ENCODE measurements at places on chromosomes 13 and 19.

- DNase-seq = no peak
Observed at GRCh38 chr19:42220751-42221097, 612 bp downstream of the ZNF526 start.

GRCh38 chr13:30871588-30872275 is 34.3 kb upstream of the MEDAG start:
- no peak for DNase-seq

DNA sequence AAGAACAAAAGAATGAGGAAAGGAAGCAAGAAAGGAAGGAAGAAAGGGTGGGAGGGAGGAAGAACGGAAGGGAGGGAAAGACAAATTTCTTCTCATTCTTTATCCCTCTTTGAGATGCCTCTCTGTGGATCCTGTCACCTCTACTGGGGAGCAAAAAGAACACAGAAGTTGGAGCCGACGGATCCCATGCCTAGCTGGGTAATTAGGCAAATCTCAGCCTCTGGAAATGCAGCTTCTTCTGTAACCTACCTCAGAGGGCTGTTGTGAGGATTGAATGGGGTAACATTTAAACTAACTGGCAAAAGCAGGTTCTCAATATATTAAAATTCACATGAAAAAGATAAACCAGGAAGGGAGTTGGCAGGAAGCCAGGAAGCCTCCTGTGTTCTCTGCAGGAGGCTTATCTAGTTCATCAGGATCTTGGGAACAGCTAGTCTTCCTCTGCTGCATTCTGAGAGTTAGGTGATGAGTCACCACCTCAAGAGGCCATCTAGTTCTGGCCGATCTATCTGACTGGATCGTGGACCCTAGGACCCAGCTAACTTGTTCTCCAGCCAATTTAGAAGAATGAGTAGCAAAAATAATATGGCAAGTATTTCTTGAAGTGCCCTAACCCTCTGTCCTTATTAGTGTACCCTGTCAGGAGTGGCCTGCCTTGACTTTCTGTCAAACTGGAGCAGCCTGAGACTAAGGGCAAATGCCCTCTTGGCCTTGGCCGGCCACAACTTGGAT is 15.2 kb upstream of the CPB2 start:
- peak; percentile 64 for DNase-seq

- no peak for DNase-seq
Observed at GRCh38 chr19:8214802-8215201, 5.6 kb downstream of the CERS4 start.

GRCh38 chr13:113299951-113300350 is 2.9 kb downstream of the LAMP1 start:
- DNase-seq = no peak

DNA sequence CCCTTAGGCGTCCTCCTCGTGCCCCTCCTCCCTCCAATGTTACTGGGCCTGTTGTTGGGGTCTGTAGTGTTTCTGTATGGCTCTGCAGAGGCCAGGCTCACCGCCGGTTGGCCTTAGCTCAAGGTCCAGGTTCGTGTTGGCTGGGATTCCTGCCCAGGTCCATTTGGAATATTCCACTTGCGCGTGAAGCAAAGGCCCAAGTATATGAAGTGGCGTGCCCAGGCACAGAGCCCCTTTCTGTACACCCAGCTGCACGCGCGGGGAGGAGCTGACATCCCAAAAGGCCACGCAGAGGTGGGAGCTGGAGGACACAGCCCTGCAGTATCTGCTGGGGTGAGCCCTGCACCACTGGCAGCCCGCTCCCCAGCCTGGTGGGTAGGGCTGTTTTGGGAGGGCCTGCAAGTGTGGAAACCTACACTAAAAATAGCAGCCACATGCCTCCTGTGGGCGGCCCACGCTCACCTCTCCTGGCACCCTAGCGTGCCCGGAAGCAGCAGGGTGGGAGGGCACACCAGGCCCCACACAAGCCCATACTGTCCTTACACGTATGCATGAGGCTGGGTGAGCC is 30.2 kb downstream of the CRTC1 start:
- DNase-seq = no peak

DNA sequence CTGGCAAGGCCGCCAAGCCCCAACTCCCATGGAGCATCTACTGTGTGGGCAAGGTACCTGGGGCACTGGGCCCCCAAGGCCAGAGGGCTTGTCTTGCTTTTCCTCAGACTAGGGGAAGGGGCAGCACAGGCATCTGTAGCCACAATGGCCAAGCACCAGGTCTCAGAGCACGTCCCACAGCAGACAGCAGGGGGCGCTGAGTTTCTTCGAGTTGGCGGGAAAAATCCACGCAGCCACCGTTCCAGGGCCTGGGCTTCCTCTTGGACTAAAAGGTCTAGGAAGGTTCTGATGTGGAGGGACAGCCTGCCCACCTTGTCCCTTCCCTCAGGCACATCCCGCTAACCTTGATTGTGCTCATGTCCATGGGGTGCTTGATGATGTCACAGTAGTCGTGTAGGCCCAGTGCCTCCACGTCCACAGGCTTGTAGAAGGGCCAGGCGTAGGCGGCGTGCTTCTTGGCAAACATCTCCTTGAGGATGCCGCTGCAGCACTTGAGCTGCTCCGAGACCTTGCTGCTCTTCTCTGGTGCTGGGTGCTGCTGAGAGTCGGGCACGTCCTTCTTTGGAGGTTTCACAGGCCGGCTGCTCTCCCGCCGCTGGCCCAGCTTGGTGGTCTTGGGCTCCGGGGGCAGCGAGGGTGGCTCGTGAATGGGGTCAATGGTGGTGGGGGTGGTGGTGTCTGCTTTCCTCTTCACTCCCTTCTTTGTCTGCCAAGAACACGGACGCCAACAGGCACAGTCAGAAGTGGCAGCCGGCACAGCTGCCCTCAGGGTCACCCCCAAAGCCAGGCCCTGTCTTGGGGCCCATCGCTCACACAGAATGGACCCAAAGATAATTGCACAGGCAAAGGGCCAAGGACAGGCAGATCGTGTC is 32.0 kb upstream of the EPHX3 start:
- no peak for DNase-seq

- no peak for DNase-seq
Observed at GRCh38 chr19:56692206-56692895, 20.8 kb upstream of the ZNF835 start.

DNA sequence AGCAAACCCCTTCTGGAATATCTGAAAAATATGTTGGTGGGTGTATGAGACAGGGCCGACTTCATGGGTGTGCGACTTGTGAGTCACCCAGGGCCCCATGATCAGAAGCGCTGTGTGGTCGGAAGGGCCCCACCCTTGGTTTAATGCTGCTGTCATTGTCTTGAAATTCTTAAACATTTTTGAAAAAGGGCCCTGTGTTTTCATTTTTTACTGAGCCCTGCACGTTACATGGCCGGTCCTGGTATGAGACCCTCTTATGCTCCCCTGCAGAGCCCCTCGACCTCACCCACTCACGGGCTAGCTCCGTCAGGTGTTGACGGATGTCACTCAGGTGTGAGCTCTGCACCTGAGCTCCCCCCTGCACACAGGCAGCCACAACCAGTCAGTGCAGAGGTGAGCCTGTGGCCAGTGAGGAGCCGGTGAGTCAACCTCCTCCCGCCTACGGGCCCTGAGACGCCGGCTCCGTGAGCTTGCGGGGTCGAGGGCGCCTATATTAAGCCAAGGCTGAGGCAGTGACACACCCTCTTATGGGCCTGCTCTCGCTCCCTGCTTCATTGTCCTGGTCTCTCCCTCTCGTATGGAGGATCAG is 27.7 kb downstream of the GADD45B start:
- DNase-seq = peak; percentile 58

DNA sequence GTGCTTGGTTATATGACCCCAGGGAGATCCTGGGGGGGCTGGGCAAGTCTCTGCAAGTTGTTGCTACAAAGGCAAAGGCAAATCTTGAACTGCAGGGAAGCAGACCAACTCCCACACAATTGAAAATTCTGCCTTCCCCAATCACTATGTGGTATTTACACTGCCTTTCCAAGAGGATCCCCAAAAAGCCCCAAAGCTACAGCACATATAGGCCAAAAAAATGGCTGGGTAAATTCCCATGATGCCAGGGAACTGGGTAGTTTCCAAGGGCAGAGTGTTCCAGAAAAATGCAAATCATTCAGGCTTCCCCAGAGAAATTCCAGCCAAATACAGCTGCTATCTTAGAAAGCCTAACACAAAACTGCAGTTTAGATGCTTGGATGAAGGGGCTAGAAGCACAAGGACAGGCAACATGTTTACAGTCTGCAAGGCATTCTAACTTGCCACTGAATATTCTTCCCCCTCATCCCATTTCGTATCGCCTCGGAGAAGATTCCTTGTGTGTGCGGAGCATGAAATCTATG is 6.2 kb downstream of the FOXO1 start:
- DNase-seq = no peak

DNA sequence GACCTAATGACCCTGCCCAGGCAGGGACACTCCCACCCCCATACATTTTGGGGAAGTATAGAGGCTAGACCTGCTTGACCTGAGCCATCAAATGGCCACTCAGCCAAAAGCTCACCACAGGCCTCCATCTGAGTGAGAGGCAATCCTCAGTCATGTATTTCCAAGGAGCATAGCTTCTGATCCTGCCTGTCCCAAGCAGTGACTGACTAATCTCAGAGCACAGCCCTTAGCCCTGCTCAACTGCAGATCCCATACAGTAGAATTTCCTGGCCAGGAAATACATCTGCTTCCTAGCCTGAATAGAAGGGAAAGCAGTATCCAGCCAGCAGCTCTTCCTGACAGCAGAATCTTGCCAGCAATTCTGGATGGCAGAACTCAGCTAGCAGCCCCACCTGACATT is 880.6 kb upstream of the GPC6 start:
- no peak for DNase-seq

- no peak for DNase-seq
Observed at GRCh38 chr19:31149441-31149941, 199.7 kb downstream of the TSHZ3 start.

DNA sequence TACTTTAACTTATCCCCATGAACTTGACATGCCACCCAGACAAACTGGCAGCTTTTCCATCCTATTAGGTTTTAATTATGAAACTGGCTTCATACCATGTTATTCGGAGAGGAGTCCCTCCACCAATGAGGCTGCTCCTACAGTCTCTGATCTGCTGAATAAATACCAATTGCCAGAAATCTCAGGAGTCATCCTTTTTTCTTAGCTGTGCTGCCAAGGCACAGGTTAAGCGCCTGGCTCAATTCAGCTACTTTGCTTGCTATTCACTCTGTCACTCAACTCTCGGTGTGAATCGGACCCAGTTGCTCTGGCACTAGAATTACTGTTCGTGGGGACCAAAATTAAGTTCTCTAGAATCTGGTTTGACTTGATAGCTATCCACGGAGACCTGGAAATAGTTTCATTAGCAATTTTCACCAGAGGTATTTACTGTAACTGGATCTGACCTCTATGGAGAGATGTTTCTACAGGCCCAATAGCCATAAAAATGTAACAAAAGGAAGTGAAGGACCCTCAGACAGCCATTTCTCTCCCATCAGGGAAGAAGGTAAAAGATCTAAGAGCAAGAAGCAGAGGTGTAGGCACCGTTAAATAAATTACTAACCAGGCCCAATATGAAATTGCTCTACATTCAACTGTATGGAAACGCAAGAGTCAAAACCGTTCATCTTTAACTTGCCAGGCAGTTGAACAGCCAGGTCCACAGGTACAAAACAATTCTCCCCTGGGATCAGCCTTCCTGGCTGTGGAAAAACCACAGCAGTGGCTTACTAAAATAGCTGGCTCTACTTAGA is 5.4 kb downstream of the ZC3H4 start:
- DNase-seq = no peak

- no peak for DNase-seq
Observed at GRCh38 chr19:5803441-5803751, 1.5 kb upstream of the NRTN start.

DNA sequence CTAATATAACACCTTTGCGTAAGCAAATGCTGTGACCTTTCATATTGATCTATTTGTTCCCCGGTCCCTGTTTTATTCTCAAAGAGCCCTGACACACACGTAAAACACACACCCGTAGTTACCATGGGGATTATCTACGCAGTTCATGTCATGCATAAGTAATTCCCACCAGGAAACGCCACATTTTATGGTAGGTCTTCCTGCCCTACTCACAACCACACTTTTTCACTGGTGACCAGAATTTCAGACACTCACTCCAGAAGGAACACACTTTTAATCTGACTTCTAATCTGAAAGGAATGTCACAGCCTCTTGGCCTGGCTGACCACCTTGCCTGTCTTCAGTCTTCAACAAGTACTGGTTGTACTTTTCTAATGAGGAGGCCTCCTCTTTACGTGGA is 46.8 kb downstream of the SLC7A1 start:
- no peak for DNase-seq

DNA sequence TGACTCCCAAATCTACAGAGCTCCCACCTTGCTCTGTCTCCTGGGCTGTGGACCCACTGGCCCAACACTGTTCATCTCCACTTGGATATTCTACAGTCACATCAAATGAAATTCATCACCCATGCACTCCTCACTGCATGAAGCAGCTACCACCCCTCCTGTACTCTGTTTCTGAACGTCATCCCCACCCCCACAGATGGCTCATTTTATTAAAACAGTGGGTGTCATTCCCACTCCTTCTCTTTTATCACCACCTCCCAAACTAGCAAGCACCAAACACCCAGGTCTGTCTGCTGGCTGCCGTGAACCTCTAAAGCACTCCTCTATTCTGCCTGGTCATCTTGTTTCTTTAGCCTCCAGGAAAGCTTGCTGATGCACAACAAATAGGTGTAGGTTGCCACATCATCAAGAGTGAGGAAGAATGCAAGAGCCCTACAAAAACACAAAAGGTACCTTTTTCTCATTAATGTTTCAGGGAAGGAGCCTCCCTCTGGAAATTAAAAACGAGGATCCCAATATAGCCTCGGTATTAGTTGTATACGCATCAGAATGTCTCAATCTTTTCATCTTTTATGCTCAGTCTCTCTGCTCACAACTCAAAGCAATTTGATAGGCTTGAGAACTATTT is 91.8 kb downstream of the MIPEP start:
- no peak for DNase-seq

DNA sequence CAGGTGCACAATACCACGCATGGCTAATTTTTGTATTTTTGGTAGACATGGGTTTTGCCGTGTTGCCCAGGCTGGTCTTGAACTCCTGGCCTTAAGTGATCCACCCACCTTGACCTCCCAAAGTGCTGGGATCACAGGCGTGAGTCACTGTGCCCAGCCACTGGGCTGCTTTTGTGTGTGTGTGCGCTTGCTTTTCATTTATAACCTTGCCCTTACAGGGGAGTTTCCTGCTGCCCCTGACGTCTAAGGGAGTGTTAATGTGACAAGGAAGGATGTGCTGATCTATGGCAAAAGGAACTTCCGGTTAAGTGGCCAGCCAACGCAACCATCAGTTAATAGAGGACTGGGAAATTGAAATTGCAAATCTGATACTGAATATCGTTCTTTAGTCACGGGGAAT is 57.7 kb downstream of the ING1 start:
- DNase-seq = no peak

DNA sequence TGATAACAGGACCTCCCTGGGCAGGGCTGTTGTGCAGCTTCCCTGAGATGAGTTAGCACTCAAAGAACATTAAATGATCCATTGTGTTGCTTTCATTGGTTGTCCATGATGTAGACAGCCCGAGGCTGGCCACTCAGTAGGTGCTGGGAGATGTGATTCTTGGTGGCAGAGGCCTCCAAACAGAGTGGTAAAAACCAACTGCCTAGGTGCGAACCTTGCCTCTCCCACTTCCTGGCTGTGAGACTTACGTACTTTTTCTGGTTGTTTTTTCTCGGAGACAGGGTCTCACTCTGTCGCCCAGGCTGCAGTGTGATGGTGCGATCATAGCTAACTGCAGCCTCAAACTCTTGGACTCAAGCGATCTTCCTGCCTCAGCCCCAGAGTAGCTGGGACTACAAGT is 6.2 kb downstream of the SARS2 start:
- no peak for DNase-seq
